Neural progenitor cell (in vitro differentiated cells): ENCODE measurements at places on chromosomes 3 and 15. TPM values are rescaled to one million over a fixed set of nuclear protein-coding genes. Genes with fewer than 3 reads are reported as not detected.

Gene ZNF774
- total RNA-seq = 1.9 and 8.3 TPM in 2 replicates

Gene FOXL2
- not detected in 2 replicates for total RNA-seq

Gene GPR62
- 0.21 TPM in 1 of 2 replicates, not detected in the other for total RNA-seq

Gene CFAP91
- 11.9 and 19.9 TPM in 2 replicates for total RNA-seq

Gene GRIP2
- 0.25 TPM in 1 of 2 replicates, not detected in the other for total RNA-seq

Gene MORC1
- total RNA-seq = not detected in 2 replicates

DNA sequence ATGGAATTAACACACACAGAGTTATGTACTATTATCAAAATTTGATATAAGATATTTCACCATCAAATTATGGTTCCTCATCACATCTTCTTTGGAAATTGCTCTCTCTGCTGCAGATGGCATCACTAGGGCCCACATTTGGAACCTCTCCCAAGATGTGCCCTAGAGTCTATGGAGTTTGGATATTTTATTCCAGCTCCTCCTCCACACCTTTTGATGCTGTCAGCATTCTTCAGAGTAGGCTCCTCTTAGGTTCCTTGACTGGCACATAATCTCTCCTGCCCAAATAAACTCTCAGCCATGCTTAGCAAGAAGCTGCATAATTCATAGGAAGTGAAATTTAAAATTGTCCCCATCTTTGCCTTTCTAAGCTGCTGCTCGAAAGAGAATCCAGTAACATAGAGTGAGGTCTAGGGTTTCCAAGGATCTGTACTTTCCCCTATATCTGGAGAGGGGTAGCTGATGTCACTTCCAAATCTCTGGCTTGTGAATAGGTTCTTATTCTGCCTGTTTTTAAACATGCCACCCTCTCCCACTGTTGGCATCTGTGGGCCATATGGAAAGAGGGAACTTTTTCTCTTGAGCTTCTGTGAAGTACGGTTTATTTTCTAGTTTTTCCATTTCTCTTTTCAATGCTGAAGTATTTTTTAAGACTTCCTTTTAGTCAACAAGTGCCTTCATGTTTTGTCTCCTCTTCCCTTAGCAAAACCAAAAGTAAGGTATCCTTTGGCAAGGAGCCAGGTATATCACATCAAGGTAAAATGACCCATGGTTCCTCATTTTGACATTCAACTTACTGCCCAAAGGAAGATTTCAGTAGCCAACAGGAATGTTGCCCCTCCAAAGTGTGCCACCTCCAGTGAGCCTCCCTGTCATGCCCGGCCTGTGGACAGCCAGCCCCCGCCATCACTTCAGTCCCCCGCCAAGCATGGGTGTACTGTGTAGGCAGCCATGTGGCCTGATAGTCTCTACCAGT, 75.3 kb upstream of the C2CD4B start:
- no peaks in the 10 kb centered on the region for H3K4me1 ChIP-seq
- peaks cover 3% of the 10 kb centered on the region for H3K36me3 ChIP-seq
- H3K27me3 ChIP-seq = no peaks in the 10 kb centered on the region
- no peak overlapping the region for H3K4me3 ChIP-seq
- no peak for DNase-seq

DNA sequence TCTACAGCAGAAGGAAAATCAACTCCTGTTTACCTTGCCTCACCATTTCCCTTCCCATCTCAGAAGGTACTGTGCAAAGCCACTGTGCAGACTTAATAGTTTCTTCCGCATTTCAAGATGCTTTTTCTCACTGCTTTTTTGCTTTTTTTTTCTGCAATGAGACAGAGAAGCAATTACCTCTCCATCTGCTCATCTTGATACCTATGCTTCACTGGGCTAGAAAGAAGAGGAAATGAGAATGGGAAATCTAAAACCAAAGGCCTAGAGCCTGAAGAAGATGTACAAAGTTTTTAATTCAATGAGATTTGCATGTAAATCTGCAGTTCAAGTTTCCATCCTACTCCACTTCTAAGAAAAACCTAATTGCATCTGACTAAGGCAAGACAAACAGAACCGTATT, 238.1 kb upstream of the SETMAR start:
- no peaks in the 10 kb centered on the region for H3K36me3 ChIP-seq
- no peaks in the 10 kb centered on the region for H3K27me3 ChIP-seq
- no peak overlapping the region for H3K4me3 ChIP-seq
- no peak for DNase-seq

- no peak overlapping the region for H3K4me3 ChIP-seq
- no peak overlapping the region for H3K27ac ChIP-seq
- no peaks in the 10 kb centered on the region for H3K36me3 ChIP-seq
- H3K4me1 ChIP-seq = peaks cover 16% of the 10 kb centered on the region
- no peak for DNase-seq
- no peaks in the 10 kb centered on the region for H3K27me3 ChIP-seq
Measured at GRCh38 chr15:85417276-85417675, 36.9 kb downstream of the AKAP13 start.

DNA sequence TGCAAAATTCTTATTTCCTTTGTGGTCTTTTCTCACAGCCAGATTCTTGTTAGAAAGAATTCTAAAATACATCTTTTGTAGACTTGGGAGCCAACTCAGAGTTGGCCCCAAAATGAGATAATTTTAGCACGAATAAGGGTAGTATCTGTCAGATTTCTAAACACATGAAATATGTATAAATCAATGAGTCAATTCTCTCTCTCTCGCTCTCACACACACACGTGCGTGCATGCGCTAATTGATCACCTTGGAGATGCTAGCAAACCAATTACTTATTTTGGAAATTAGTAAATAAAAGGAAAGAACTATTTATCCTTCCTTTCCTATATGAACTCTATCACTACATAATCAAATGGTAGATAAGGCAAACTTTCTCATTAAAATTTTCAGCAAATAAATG, 32.9 kb upstream of the PIK3R4 start:
- no peak overlapping the region for H3K27ac ChIP-seq
- H3K4me1 ChIP-seq = no peaks in the 10 kb centered on the region
- H3K27me3 ChIP-seq = no peaks in the 10 kb centered on the region
- no peak overlapping the region for H3K4me3 ChIP-seq
- DNase-seq = no peak
- H3K36me3 ChIP-seq = no peaks in the 10 kb centered on the region

DNA sequence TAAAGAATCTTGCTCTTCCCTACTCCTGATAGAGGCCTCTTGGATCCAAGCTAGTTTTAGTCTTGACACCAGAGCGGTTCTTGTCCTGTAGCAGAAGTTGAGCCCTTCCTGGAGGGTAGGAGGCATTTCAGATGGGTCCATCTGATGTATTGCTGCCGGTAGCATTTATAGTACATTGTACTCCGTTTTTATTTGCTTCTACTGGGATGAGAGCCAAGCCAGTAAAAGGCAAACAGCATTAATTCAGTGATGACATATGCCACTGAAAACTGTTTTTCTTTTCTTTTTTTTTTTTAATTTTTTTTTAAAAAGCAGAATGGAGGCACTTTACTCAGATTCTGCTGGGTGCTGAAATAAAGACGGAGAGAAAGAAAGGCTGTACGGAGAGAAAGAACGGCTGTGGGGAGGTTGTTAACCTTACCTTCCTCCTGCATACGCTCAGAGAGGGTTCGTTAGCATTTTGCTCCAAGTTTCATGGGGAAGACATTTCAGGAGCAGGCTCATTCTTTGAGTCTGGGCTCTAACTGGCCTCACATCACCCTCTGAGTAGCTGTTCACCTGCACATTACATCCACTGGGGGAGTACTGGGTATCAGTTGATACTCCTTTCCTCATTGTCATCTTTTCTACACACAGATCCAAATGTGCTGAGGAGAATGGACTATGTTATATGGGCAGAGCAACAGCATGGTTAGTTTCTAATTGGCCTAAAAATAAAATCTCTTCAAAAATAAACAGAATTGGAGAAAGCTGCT, 161.5 kb downstream of the FEZF2 start:
- H3K27ac ChIP-seq = no peak overlapping the region
- H3K4me3 ChIP-seq = no peak overlapping the region
- no peaks in the 10 kb centered on the region for H3K27me3 ChIP-seq
- DNase-seq = no peak

DNA sequence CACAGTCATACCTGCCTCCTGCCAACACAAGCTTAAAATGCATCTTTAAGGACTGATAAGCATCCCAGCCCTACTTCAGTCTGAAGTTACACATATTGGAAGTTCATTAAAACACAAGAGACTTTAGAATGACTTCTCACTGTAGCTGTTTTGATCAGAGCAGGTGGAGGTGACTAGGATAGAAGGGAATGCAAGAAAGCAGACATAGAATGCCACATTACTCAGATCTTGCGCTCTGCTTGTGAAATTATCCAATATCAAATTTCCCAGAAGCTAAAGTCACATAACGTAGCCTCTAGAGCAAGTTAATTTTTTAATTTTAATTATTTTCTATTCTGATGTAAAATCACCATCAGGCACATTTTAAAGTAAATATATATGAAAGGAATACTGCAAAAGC, 306.5 kb downstream of the PLOD2 start:
- no peaks in the 10 kb centered on the region for H3K4me1 ChIP-seq
- no peak overlapping the region for H3K27ac ChIP-seq
- no peak overlapping the region for H3K4me3 ChIP-seq
- no peak for DNase-seq

DNA sequence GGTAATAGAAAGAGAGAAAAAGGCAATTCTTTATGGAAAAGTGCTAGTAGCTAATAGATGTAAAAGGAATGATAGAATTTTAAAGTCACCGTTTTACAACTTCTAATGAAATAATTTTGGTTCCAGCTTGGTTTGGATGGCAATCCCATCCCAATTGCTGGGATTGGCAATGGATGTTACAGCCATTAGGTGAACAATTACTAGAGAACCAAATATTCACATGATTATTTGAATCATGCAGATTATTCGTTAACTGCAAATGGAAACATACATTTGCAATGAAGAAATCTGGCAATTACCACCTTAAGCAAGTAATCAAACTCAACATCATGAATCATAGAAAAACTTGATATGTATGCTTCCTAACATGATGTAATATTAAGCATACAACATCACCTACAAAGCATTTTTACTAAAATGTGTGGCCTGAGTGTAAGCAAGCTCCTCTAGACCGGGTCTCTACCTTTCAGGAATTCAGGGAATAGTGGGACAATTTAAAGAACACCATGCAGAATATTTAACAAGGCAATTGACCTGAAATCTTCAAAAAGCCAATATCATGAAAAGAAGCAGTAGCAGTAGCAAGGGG, 26.2 kb upstream of the ANP32A start:
- no peaks in the 10 kb centered on the region for H3K4me1 ChIP-seq
- peaks cover 33% of the 10 kb centered on the region for H3K27me3 ChIP-seq
- H3K4me3 ChIP-seq = no peak overlapping the region
- no peaks in the 10 kb centered on the region for H3K36me3 ChIP-seq
- no peak for DNase-seq

- H3K36me3 ChIP-seq = no peaks in the 10 kb centered on the region
- H3K27ac ChIP-seq = no peak overlapping the region
- no peaks in the 10 kb centered on the region for H3K27me3 ChIP-seq
- H3K4me3 ChIP-seq = no peak overlapping the region
- DNase-seq = no peak
Measured at GRCh38 chr3:132549890-132550578, 47.0 kb upstream of the ACKR4 start.

GRCh38 chr3:165549665-165550064, 287.6 kb downstream of the BCHE start:
- H3K27ac ChIP-seq = no peak overlapping the region
- H3K4me1 ChIP-seq = no peaks in the 10 kb centered on the region
- no peak overlapping the region for H3K4me3 ChIP-seq

GRCh38 chr3:49279376-49279775, 2.3 kb upstream of the C3orf62 start:
- no peak for DNase-seq
- no peaks in the 10 kb centered on the region for H3K27me3 ChIP-seq
- H3K4me3 ChIP-seq = no peak overlapping the region
- H3K36me3 ChIP-seq = no peaks in the 10 kb centered on the region
- no peaks in the 10 kb centered on the region for H3K4me1 ChIP-seq

- H3K4me1 ChIP-seq = peaks cover 11% of the 10 kb centered on the region
- DNase-seq = peak; percentile 85
- H3K4me3 ChIP-seq = peak overlapping the region; percentile 40
- H3K27ac ChIP-seq = no peak overlapping the region
- no peaks in the 10 kb centered on the region for H3K36me3 ChIP-seq
Measured at GRCh38 chr3:13654330-13655060, 105.6 kb downstream of the FBLN2 start.

DNA sequence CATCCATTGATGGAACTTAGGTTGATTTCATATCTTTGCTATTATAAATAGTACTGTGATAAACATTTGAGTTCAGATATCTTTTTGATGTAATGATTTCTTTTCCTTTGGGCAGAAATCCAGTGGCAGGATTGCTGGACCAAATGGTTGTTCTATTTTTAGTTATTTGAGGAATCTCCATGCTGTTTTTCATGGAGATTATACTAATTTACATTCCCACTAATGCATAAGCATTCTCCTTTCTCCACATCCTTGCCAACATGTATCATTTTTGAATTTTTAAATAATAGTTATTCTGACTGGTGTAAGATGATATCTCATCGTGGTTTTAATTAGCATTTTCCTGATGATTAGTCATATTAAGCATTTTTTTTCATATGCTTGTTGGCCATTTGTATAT, 144.0 kb upstream of the SUCLG2 start:
- no peaks in the 10 kb centered on the region for H3K36me3 ChIP-seq
- no peaks in the 10 kb centered on the region for H3K27me3 ChIP-seq
- no peak overlapping the region for H3K4me3 ChIP-seq

DNA sequence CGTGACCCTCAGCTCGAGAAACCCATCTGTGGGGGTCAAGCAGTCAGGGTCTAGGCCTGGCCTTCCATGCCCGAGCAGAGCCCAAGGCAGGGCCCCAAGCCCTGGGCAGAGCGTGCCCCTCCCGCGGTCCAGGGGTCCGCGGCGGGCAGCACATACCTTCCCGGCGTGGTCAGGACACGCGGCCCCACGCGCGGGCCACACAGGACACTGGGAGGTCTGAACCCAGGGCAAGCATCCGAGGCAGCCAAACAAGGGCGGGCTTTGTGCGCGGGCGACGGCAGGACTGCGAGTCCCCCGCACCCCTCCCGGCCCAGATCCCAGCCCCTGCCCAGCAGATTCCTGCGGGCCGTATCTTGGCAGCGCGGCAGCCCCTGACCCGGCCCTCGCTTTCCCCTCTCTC, 61.6 kb upstream of the ACAN start:
- H3K36me3 ChIP-seq = no peaks in the 10 kb centered on the region
- no peaks in the 10 kb centered on the region for H3K27me3 ChIP-seq
- no peak overlapping the region for H3K4me3 ChIP-seq
- H3K4me1 ChIP-seq = peaks cover 5% of the 10 kb centered on the region
- DNase-seq = no peak

DNA sequence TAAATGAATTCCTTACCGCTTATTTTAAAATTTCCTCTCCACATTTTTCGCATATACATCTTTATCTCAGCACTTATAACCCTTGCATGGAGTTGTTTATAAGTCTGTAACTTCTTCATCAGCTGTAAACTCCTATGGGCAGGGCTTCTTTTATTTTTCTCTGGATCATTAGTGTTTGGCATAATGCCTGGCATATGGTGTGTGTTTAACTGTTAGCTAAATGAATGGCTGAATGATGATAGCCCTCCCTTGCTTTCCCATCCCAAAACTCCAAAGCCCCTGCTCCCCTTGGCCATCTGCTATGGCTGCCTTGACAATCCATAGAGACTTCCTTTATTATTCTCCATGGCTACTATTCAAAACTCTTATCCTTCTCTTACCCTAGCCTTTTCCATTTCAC, 48.1 kb upstream of the SEMA6D start:
- H3K27ac ChIP-seq = no peak overlapping the region
- H3K4me1 ChIP-seq = peaks cover 41% of the 10 kb centered on the region
- H3K36me3 ChIP-seq = no peaks in the 10 kb centered on the region
- DNase-seq = no peak
- H3K4me3 ChIP-seq = no peak overlapping the region

GRCh38 chr3:182782149-182782548, 11.2 kb upstream of the ATP11B start:
- H3K4me3 ChIP-seq = no peak overlapping the region
- no peaks in the 10 kb centered on the region for H3K36me3 ChIP-seq
- H3K4me1 ChIP-seq = no peaks in the 10 kb centered on the region
